ENCODE measurements at places on chromosomes 1 and 21.

DNA sequence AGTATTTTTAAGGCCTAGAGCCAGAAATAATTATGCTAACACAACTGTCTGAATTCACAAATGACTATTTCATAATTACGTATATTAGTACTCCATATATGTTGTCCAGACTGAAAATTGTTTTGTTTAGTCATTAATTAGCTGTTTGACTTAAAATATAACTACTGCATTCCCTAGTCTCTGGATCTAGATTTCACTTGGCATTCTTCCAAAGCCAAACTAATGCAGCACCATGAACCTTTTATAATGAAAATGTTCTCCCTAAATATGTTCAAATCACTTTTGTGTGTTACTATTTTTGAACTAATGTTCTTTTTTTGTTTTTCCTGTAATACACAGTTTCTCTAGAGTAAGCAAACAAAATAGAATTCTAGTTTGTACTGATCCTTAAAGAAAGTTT is 46.1 kb downstream of the CAMTA1 start:
- DNase-seq: no peak

DNA sequence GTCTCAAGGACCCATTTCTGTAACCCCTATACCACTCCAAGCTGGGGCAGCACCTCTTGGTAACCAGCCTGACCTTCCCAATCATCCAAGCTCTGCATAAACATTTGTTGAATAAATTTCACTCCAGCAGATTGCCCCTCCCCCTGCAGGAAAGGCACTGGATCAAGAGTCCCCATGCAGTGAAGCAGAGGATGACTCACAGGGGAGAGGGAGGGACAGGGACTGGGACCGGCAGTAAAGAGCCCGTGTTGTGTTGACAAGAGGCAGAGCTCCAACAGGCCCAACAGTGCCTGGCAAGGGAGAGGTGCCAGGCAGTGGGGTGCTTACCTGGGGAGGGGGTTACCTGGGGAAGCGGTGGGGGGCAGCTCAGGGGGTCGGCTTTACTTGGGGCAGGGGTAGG is 32.3 kb downstream of the SLC9A1 start:
- no peak for DNase-seq

- DNase-seq: no peak
Measured at GRCh38 chr1:239262538-239262937, 123.8 kb upstream of the CHRM3 start.

DNA sequence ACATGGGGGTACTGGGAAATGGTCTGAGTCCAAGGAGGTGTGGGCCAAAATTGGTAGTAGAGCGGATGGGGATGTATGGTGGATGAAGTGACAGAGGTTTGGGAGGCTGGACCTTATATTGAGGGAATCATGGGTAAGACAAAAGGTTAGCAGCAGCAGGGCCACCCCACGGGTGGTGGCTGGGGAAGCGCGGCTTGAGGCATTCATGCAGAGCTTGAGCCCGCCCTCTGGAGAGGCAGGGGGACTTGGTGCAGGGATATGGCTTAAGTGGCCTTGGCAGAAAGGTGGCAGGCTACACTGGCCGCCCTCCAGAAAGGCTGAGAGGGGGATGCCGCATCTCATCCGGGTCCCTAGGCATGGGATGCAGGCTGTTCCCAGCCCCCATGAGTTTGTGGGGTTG is 31.5 kb downstream of the HMGB4 start:
- DNase-seq: no peak

DNA sequence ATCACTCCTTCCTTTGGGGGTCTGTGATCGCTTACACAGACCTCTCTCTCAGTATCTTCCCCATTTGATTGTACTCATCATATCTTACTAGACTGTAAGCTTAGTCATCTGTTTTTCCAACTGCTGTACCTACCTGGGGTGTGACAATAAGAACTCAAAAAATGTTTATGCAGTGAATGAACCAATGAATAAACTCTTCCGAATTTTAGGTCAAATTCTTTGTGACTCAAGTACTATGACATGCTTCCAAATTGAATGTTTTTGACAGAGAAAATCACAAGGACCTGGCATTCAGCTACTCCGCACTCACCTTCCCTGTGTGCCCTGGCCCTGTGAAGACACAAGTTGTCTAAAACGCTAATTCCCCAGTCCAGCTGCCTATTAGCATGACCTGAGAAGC is 42.1 kb downstream of the TMCO4 start:
- DNase-seq: no peak

DNA sequence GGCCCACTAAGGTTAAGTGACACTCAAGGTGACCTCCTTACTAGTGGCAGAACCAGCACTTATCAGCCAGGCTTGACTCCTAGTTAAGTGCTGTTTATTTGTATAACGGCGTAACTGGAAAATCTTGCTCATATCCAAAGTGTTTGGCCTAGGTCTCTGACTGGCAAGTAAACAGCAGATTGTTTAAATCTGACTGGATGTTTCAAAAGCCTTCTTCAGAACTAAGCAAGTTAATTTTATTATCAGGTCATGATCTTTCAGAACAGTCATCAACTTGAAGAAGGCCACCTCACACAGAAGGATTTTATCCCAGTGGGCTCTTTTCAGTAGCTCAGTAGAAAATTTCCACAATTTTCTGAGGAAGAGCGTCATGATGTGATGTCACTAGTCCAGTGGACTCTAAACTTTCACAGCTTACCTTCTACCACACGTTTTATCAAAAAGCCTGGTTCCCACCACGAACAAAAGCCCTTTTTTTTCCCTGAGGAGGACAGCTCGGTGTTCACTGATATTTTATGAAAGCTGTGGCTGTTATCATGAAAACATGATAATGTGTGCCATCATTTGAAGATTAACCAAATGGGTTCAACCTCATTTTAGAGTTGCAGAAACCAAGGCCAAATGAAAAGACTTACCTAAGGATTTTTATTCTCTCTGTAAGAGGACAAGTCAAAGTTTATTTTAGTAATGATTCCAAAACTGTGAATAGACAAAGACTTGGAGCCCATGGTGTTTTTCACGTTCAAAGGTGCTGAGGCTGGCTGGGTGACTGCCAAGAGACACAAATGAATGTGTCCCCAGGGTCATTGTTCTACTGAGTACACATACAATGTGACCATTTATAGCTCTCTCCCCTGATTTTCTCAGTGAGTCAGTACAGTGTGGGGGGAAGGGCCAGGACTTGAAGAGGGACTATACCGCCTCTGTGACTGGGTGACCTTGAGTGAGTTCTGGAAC is 9.1 kb downstream of the SGIP1 start:
- DNase-seq: no peak

DNA sequence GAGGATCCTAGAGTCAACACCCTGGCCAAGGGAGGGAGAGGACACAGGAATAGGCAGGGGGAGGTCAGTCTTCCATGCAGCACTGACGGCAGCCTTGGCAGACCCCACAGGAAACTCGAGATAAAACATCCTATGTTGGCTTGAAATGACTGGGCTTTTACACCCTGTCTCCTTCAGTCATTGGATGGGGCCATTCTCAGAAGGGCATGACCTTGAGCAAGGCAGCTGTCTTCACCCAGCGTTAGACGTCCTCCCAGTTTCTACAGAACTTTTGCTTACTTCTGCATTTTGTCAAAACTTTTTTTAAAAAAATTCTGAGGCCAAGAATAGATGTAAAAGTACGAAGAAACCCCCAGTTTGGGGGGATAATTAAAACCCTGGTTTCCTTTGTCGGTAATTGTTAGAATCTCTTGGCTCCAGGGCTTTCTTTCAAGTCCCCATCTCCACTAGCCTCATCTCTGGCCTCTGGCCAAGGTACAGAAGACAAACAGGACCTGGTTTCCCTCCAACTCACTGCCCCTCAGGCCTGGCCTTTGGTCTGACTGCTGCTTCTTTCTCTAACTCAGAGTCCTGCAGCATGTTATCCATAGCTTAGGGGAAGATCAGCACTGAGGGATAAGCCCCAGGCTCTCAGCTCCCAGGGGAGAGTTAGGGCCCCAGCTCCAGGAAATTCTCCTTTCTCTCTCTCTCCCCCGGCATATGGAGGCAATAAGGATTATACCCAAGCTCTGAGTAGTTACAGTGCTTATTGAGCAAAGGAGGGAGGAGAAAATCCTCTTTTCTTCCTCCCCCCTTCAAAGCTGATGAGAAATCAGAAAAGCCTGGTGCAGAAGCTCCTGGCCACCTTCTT is 51.6 kb upstream of the KCND3 start:
- DNase-seq: no peak

- DNase-seq: no peak
Measured at GRCh38 chr1:159492575-159493323, 43.1 kb downstream of the OR10J5 start.

DNA sequence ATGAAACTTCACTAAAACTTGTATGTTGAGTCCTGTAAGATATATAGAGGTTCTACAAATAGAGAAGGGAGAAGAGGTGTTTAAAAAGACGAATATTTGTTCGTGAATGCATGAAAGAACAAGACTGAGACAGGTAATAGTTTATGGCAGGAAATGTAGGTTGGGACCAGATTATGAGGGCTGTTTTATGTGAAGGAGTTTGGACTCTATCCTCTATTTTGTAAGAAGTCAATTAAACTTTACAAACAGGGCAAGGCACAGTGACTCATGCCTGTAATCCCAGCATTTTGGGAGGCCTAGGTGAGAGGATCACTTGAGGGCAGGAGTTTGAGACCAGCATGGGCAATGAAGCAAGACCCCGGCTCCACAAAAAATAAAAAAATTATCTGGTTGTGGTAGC is 5.7 kb downstream of the SLC35A3 start:
- no peak for DNase-seq

DNA sequence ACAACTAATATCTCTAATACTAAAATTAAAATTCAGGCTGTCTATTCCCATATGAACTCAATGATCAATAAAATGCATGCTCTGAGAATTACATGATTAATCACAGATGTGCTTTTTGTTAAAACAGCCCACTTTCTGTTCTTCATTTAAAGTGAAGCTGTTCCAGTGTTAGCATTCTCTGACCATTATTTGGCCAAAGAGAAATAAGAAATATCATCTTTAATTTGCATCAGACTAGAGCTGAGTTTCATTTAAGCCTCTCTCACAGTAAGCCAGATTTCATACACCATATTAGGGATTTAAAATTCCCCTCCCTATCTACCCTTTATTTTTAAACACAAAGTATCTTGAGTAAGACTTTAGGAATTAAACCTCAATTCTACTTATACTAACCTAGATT is 261.6 kb downstream of the TPR start:
- DNase-seq: no peak

DNA sequence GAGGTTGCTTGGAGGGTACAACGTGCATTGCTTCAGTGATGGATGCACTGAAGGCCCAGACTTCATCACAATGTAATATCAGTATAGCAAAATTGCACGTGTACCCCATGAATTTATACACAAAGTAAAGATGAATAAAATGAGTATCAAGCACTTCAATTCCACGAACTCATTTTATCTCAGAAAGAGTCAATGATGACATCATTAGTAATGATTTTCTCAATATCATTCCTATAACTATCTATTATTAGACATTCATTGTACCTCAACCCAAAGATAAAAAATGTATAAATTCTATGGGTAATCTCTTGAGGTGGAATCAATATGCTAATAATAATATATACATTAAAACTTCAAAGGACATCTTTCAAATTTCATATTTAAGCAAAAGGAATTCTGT is 208.4 kb downstream of the COL11A1 start:
- DNase-seq: no peak

DNA sequence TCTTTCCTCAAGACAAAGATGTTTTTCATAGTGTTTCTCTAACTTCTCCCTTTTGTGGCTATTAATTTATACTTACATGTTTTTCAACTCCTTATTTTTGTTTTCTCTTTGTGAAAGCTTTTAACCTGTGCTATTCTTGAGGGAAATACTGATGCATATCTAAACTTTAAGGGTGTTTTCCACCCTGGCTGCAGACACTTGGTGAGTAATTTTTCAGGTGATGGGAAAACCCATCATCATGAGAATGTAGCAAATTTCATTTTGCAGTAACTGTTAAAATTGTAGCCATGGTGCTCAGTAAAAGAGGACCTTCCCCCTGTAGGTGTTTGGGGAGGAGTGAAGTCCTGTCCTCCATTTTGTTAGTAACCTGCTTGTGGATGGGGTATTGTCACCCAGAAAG is 124.2 kb downstream of the LIPI start:
- DNase-seq: no peak

GRCh38 chr1:45510036-45510971 is 10.2 kb downstream of the MMACHC start:
- DNase-seq: no peak

DNA sequence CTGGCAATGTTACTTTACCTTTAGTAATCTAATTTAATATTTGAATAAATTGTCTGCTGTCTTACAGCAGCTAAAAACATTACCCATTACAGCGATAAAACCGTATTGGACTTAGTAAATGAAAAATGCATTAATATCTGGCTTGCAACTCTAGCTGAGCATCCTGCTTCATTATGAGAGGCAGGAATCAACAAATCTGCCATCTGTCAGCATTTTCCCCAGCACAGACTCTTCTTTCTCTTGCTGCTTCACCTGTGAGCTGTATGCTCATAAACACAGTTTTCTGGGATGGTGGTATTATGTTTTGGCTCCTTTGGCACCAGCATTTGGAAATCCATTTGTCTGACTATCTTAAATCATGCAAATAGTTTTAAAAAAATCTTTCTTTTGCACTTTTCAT is 487.1 kb downstream of the KCNT2 start:
- DNase-seq: no peak

- DNase-seq: peak; percentile 92
Measured at GRCh38 chr1:235714205-235714897, 64.8 kb upstream of the GNG4 start.

- peak; percentile 71 for DNase-seq
Measured at GRCh38 chr1:109089242-109090015, 1.1 kb upstream of the TMEM167B start.

- no peak for DNase-seq
Measured at GRCh38 chr1:27318596-27318995, 3.4 kb upstream of the TMEM222 start.

GRCh38 chr1:12709091-12709491 is 6.8 kb upstream of the AADACL3 start:
- no peak for DNase-seq

- DNase-seq: no peak
Measured at GRCh38 chr1:214685906-214686305, 82.9 kb downstream of the CENPF start.

- DNase-seq: peak; percentile 73
Measured at GRCh38 chr1:167066333-167067122, 23.6 kb downstream of the GPA33 start.

DNA sequence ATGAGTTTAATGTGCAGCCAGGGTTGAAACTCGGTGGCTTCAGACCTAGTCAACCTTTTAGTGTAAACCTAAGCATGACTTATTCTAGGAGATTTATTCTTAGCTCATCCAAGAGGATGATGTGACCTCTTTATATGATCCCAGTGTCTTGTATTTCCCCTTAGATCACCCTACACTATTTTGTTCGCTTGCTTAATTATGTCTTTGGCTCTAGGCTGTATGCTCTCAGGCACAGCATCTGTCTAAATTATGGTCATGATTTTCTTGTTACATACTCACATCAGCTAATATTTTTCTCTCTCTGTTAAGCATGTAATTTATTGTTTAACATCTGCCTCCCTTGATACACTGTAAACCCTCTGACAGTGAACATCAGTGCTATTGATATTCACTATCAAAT is 19.1 kb downstream of the COL11A1 start:
- DNase-seq: no peak

All from NCI-H146 (cell line).